ENCODE measurements at places on chromosomes 7 and 10.

DNA sequence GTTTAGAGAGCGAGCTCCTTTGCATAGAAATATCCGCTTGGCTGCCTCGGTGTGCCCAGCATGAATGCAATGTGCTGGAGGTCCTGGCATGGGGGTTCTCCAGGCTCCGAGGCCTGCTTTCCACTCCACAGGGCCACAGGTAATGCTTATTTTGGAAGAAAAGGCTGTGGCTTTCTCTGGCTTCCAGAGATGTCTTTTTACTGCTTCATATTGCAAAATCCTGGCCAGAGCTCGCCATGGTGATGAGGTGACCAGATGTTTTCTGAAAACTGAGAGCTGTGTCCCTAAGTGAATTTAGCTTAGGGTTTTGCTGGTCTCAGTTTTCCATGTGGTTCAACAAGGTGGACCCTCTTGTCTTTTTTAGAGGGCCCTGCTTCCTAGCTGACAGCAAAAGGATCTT, 65.2 kb downstream of the BMPER start:
- no peak for DNase-seq

GRCh38 chr7:118312051-118312450, 87.5 kb downstream of the ANKRD7 start:
- DNase-seq = no peak

GRCh38 chr7:103637094-103637493, 191.1 kb upstream of the SLC26A5 start:
- no peak for DNase-seq

- DNase-seq = no peak
Measured at GRCh38 chr10:20489961-20490360, 407.1 kb downstream of the NEBL start.

- no peak for DNase-seq
Measured at GRCh38 chr10:17660921-17661320, 17.0 kb downstream of the STAM start.

- DNase-seq = no peak
Measured at GRCh38 chr10:44774676-44775401, 136.3 kb upstream of the TMEM72 start.
